ENCODE measurements at places on chromosomes 2 and 18. TPM values are rescaled to one million over a fixed set of nuclear protein-coding genes. Genes with fewer than 3 reads are reported as not detected.
A peak's percentile ranks its signal among the peaks of the same experiment; 100 is the strongest.

Gene CXCR1
- not detected for total RNA-seq

Gene PROM2
- 72.2 TPM for total RNA-seq

Gene EGR4
- total RNA-seq: 2.2 TPM

Gene IL1R1
- 0.61 TPM for total RNA-seq

Gene CAMKMT
- total RNA-seq: 8.3 TPM

Gene ERICH2
- total RNA-seq: 0.42 TPM

Gene CAPN14
- total RNA-seq: not detected

Gene ZNF516
- total RNA-seq: 8.1 TPM

Gene IL36RN
- 1.4 TPM for total RNA-seq

Gene HOXD13
- 1.4 TPM for total RNA-seq

Gene ASTL
- 0.18 TPM for total RNA-seq

Gene ANKRD62
- not detected for total RNA-seq

- DNase-seq: no peak
Observed at GRCh38 chr2:86598966-86599365, 24.7 kb downstream of the RNF103 start.

GRCh38 chr2:9364791-9365497, 58.4 kb downstream of the ITGB1BP1 start:
- DNase-seq: no peak

GRCh38 chr18:12819841-12820240, 64.2 kb downstream of the PTPN2 start:
- no peak for DNase-seq

DNA sequence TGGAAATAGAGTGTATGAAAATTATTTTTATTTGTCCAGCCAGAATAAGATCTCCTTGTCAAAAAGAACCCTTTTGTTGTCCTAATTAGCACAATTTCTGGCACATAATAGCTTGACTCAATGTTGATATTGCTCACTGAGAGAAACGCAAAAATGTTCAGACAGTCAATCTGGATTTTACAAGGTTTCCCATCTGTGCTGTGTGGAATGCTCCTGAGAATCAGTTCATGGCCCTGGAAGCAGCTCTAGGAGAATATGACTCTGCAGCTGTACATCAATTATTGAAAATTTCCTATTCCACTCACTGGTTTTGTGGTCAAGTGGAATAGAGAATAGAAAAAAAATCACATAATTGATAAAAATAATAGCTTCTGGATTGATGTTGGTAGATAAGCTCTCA, 1582.9 kb upstream of the NXPH2 start:
- no peak for DNase-seq

DNA sequence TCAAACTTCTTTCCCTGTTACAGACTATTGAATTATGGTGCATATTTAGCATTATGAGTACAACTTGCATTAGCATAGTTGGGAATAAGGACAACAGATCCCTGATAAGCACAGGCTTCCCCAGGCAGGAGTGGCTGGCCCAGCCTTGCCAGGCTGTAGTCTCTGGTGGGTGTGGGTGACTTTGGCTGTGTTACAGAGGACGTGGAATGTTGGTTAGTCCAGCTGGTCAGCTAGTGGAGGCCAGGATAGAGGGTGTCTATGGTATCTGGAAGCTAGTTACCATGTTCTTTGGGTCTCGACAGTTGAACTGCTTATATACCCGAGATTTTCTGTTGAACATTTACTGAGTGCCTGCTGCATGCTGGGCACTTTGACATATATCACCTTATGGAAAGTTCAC, 4.7 kb downstream of the SH3RF3 start:
- DNase-seq: no peak

GRCh38 chr2:27154488-27154887, 5.7 kb downstream of the TCF23 start:
- no peak for DNase-seq

DNA sequence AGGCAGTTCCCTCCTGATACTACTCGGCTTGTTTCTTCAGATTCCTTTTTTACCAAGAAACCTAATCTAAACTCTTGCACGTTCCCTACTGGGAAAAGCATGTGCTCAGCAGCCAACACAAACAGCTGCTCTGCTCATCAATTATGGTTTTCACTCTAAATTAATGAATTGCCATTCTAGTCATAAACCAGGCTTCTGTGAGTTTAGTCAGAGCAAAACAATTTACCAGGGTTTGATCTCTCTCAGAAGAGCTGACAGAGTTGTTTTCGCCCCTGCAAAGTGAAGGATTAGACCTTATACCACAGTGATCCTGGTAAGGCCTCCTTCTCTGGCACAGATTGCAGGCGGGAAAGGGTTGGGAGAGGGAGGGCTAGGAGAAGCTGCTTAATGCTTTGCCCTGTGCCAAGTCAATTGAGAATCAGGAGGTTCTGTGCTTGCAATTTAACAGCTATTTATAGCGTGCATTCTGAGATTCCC, 57.2 kb downstream of the REEP1 start:
- DNase-seq: no peak

- no peak for DNase-seq
Observed at GRCh38 chr18:67219821-67220220, 296.7 kb downstream of the DSEL start.

- no peak for DNase-seq
Observed at GRCh38 chr2:15846626-15847025, 93.7 kb upstream of the MYCN start.

DNA sequence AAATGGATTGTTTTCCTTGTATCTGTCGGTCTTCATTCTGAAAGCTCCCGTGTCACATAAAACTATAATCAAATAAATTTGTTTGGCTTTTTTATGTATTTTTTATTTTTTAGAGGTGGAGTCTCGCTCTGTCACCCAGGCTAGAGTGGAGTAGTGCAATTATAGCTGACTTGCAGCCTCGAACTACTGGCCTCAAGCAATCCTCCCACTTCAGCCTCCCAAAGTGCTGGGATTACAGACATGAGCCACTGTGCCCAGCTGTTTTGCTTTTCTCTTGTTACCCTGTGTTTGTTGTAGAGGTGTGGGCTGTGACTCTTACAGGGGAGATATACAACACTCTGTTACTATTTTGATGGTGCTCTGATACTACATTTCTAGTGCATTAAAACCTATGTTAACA, 2.2 kb downstream of the GALM start:
- no peak for DNase-seq

- DNase-seq: no peak
Observed at GRCh38 chr18:48623468-48624235, 84.8 kb downstream of the CTIF start.

GRCh38 chr2:133948610-133949290, 305.1 kb upstream of the MGAT5 start:
- DNase-seq: no peak

GRCh38 chr18:33900638-33901037, 322.6 kb downstream of the ASXL3 start:
- DNase-seq: no peak

- DNase-seq: no peak
Observed at GRCh38 chr18:38602341-38602740, 1036.7 kb upstream of the CELF4 start.

- DNase-seq: peak; percentile 40
Observed at GRCh38 chr2:174603280-174603679, 5.7 kb upstream of the WIPF1 start.

DNA sequence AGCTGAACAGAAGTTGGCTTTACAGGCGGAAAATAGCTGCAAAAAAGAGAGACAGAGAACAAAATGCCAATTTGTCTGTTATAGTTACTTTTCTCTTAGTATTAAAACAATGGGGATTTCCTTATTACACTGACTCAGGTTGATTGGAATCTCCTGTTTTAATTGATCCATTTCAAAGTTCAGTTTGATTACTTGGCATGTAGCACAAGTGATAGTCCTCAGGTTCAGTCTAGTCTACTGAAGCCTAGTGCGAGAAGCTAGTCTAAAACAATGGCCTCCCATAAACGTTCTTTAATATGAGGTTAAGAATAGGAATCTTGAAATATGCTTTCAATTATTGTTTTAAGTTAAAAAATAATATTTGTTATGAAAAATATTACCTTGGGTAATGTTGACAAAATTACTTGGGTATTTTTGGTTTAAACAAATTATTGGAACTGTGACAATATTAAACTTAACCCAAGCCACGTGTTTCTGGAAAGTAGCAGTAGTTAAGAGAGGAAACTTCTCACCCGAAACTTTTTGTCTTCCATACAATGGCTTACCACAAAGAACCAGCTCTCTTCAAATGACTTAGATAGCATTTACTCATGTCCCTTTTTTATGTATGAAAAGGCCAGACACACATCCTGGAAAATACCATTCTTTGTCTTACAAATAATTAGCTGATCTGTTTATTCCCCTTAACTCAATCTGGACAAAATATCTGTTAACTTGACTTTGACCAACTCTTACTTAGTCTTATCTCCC, 1326.2 kb upstream of the TMEFF2 start:
- DNase-seq: no peak

- no peak for DNase-seq
Observed at GRCh38 chr2:127087791-127088495, 19.0 kb downstream of the BIN1 start.

DNA sequence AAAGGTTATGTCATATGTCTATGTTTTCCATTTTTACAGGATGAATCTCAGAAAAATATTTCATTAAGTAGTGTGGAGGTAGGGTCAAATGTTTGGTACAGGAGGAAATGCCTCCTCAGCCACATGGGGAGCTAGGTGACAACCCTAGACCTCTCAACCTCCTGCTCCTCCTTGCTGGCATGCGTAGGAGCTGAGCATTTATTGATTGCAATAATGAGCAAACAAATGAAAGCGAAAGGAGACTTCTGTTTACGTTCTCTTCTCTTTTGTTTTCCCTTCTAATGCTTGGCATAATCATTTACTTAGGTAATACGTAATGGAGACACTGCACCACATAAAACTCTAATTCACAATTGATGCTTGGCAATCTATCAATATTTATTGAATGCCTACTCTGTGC, 95.1 kb upstream of the CCBE1 start:
- DNase-seq: no peak

- DNase-seq: peak; percentile 38
Observed at GRCh38 chr18:49813069-49813318, 339 bp downstream of the ACAA2 start.

DNA sequence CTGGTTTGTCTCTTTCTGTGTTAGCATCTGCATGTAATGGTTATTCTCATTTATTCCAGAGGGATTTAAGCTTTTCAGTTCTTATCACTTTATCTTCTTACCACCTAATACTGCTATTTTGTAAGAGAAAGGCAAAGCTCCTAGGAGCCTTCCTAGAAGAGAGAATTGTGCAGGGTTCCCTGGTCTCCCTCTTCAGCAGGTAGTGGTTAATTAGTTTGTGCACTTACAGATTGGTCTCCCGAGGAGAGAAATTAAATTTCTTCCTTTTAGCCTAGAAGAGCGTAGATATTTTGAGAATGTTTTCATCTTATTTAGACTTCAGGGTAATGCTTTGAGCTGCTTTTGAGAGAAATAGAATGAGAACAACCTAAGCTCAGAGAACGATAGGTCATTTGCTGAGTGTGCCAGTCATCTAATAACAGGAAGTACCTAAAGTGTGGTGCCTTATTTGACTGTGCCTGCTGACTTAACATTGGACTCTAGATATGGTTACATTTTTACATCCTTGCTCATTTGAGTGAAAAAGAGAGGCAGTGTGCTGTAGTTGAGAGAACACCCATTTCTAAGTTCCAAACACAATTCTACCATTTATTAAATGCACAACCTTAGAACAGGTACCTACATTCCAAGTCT, 651.4 kb downstream of the STK39 start:
- DNase-seq: no peak

DNA sequence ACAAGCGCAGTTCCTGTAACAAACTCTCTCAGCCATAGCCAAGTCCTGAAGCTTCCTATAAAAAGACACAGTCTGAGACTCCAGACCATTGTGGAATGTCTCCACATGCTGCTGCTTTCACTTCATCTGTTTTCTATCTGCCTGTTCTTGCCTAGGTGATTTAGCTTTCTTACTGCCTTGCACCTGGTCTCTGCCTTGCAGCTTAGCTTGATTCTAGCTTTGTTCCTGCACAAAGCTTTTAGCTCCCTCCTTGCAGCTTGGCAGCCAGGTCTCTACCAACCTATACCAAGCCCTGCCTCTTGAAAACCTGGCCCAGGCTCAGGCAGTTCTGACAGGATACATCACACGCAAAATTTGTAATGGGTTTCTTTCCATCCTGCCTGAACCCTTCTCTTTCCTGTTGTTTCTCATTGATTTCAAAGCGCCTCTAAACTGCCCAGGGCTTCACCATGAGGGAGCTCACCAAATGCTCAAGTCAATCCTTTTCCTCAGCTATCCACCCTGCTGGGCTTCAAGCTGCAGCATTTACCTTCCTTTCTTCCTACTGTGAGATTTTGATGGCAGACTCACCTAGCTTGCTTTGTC, 941.3 kb upstream of the NXPH2 start:
- DNase-seq: no peak

- no peak for DNase-seq
Observed at GRCh38 chr18:77271576-77272481, 22.2 kb downstream of the GALR1 start.

DNA sequence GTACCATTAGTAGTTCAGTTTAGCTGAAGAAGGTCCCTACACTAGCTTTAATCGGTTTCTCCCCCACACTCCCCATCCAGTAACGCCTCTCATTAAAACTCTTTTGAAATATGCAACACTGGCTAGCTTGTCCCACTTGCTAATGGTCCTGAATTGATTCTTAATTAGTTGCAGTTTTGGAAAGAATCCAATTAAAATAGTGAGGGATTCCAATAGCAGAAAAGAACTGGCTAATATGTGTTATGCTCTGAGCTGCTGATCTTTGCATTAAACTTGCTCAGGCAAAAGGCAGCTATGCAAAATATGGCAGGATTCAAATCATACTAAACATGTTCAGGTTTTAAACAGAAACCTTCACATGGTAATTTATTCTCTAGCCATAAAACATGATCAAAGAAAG, 252.5 kb upstream of the HNRNPA3 start:
- DNase-seq: no peak

DNA sequence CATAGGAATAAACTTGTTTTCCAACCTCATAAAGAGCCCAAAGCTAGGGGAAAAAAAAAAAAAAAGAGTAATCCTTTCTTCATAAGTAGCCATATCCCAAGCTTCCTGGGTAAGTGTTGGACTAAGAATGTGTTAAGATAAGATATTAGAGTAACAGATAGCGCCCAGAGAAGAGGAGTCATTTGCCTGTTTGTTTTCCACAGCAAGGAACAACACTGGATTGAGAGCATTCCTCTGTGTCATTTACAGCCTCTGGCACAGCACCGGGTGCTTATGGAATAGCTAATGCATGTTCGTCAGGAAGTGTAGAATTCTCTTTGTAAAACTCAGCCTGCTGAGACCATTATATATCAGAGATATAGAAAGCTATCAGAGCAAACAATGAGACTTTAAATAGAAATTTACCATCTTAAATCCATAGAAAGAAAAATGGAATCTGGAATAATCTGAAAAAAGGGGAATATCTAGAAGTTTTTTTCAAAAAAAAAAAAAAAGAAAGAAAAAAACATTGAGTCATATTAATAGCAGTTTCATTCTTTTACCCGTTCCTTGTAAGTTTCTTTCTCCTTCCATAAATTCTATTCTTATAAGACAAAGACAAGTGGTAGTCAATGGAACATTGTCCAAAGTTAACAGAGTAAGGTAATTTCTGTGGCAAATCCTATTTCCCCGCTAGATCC, 37.6 kb downstream of the LRP2 start:
- DNase-seq: no peak

Measured in HT-29 (cell line).